Keratinocyte (primary cell): ENCODE measurements at places on chromosomes 16 and 17.

GRCh38 chr16:14302399-14303181 is 231.5 kb downstream of the MRTFB start:
- peaks cover 47% of the 10 kb centered on the region for H3K4me1 ChIP-seq
- no peak for DNase-seq
- H3K27ac ChIP-seq = peak overlapping the region; percentile 84
- H3K36me3 ChIP-seq = peaks cover 6% of the 10 kb centered on the region
- no peaks in the 10 kb centered on the region for H3K27me3 ChIP-seq

DNA sequence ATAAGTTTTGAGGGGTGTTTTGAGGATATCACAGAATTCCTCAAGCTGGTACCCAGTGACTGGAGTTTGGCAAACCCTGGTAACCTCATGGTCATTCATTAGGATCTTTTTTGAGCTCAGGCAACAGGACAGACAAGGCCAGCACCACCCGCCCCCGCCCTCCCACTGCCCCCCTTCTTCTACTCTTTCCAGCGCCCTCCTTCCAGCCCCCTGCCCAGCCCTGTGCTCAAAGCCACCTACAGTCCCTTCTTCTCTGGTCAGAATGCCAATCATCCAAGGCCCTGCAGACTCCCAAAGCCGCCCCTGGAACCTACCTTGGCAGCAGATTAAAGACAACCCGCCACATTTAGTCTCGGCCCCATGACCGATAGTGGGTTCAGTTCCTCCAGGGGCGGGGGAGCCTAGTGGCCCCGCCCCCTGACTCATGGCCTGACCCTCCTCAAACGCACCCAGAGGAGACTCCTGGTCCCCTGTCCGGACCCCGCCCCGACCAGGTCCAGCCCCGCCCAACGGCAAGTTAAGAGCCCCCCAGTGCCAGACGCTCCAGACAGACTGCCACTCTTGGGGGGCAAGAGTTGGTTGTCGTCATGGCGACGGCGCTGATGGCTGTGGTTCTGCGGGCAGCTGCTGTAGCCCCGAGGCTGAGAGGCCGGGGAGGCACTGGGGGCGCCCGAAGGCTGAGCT is at the start of gene NAGS:
Gene NAGS, plus strand, starts transcription at position 546 of the 684 bp plus-strand sequence. Its CDS starts 42 bp downstream, at position 588.
- DNase-seq = no peak
- peak within 1 kb of the TSS; percentile 18 for H3K27ac ChIP-seq
- no peaks in the 10 kb centered on the region for H3K27me3 ChIP-seq

DNA sequence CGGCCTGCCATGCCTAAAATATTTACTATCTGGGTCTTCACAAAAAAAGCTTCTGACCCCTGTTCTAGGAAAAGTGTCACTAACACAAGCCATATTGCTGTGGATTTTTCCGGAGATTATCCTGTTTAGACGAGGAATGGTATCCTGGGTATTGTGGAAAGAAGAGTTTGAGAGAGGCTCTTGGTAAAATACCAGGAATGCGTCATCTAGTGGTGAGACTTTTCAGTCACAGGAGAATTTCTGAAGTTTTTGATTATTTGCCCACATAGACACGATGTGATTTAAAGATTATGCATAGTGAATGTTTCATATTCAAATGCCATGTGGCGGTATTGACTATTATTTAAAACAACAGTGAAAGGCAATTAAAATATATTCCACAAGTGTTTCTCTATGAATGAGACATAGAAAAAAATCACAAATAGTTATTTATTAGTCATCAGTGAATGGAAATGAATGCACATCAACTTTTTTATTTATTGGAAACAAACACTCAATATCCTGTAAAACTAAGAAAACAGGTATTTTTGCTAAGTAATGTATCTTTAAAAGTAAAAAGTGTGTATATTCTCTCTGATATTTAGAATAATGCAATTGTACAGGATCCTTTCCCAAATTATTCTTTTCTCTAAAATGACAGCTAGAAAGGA is 7.8 kb downstream of the KRT28 start:
- no peaks in the 10 kb centered on the region for H3K36me3 ChIP-seq
- H3K27me3 ChIP-seq = peaks cover 21% of the 10 kb centered on the region
- no peak overlapping the region for H3K4me3 ChIP-seq
- DNase-seq = no peak
- H3K27ac ChIP-seq = no peak overlapping the region

DNA sequence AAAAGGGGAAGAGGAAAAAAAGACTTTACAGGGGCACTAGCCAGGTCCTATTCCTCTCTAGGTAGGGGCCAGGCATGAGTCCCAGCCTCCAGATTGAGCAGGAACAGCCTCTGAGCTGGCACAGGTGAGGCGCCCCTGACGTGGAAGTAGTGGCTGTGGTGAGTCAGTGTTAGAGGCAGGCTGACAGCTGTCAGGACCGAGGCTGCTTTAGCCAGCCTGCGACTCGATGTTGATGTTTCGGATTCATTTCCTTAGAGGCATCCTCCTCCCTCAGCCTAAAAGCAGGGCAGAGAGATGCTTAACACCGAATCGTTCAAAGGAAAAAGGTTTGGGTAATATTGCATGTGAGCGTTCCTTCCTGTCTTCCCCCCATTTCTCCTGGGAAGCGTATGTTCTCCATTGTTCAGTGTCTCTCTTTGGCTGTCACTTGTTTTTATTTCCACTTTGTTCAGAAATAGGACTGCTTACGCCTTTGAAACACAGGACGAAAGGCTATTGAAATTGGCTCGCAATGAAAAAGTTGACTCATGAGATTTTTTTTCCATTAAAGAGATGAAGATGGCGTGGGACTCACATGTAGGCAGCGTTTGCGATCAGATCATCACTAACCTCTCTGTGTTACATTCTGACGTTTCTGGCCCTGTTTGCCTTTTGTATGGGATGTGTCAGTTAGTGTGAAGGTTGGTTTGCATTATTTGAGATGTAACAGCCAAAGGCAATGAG is 1.3 kb downstream of the KIAA0513 start:
- DNase-seq = no peak
- peaks cover 35% of the 10 kb centered on the region for H3K4me1 ChIP-seq
- no peaks in the 10 kb centered on the region for H3K27me3 ChIP-seq
- H3K4me3 ChIP-seq = peak overlapping the region; percentile 90
- H3K27ac ChIP-seq = peak overlapping the region; percentile 76

- no peaks in the 10 kb centered on the region for H3K27me3 ChIP-seq
- H3K4me1 ChIP-seq = no peaks in the 10 kb centered on the region
- H3K4me3 ChIP-seq = no peak overlapping the region
- no peak for DNase-seq
- no peak overlapping the region for H3K27ac ChIP-seq
- H3K36me3 ChIP-seq = no peaks in the 10 kb centered on the region
These were observed 9.9 kb downstream of the CMTM2 start for GRCh38 chr16:66588981-66589713.

GRCh38 chr16:642189-643049 is 791 bp downstream of the MCRIP2 start:
- H3K36me3 ChIP-seq = no peaks in the 10 kb centered on the region
- H3K4me3 ChIP-seq = peak overlapping the region; percentile 65
- DNase-seq = no peak
- H3K27ac ChIP-seq = no peak overlapping the region
- H3K4me1 ChIP-seq = peaks cover 8% of the 10 kb centered on the region
